Putamen (tissue), 1 donor: ENCODE measurements at places on chromosomes 16 and 17.

DNA sequence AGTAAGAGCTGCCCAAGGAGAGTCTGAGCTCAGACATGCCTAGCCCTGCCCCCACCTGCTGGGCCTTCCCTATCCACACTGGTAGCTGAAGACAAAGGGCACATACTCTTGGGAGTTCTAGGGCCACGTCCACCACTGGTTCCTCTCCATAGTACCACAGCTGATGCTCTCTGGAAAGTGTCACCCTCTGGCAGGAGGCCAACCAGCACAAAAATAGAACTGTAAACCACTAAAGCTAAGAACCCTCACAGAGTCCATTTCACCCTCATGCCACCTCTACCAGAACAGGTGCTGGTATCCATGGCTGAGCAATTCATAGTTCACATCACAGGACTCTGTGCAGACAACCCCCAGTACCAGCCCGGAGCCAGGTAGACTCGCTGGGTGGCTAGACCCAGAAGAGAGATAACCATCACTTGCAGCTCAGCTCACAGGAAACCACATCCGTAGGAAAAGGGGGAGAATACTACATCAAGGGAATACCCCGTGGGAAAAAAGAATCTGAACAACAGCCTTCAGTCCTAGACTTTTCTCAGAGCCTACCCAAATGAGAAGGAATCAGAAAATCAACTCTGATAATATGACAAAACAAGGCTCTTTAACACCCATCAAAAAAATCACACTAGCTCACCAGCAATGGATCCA is 115.3 kb downstream of the CEP112 start:
- DNase-seq, result no peak

DNA sequence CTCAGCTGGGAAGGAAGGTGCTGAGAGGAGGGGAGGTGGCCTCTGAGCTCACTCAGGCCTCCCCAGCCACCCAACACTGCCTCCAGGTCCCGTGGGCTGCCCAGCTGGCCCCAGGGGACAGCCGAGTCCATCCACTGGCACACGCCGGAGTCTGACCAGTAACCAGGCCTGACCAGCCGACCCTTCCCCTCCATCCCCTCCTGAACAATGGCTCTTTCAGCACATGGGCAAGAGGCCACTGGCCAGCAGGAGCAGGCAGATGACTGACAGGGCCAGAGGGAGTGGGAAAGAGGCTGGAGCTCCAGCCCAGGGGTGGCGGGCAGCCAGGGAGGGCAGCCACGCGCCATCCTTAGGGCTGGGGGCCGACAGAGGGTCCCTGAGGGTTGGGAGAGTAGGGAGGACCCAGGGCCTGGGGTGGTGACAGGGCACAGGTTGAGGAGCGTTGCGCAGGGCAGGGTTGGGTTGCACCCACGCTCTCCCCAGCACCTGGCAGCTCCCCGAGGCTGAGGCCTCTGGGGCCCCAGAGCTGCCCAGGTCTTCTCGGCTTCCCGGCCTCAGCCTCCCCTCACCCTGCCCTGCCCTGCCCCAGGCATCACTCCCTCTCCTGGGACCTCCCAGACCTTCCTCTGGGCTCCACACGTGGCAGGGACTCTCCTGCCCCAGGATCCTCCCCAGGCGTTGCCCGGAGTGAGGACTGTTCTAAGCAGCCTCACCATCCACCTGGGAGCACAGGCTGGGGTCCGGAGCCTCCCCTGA is 20.2 kb upstream of the SLC38A10 start:
- DNase-seq, result peak; percentile 44

DNA sequence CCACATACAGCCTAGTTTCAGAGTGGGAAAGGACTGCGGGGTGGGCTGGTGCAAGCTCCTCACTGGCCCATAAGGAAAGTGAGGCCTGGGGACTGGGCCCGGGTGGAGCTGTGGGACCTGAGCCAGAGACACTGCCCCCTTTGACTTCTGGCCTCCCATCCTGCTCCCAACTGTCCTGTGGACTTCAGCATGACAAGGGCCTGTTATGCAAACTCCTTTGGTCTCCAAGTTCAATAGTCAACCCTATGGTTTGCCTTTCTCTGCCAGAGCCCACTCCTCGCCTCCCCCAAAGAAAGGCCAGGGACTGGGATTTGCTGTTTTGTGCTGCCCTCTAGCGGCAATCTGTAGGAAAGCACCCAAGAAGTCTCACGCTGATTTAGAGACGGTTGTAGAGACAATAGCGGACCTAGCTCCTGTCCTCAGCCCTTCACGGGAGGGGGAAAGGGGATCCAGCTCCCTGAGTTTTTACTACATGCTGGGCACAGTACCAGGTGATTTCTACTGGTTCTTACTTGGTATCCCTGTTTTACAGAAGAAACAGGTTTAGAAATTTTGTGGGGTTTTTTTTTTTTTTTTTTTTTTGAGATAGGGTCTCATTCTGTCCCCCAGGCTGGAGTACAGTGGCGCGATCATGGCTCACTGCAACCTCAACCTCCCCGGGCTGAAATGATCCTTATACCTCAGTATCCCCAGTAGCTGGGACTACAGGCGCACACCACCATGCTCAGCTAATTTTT is 1.2 kb upstream of the TLCD3B start:
- DNase-seq, result no peak

DNA sequence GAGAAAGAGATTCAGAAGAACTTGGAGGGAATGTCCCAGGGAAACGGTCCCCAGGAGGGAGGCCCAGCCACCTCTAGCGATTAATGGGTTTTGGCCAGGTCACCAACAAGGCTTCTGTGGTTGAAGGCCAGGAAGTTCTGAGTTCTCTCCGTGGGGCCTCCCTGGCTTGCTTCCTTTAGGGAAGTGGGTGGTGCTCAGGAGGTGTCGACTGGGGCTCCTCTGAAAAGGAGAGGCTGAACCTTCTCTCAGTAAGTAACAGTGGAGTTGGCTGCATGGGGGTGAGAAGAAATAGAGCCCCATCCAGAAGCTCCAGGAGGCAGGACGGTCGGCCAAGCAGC is 77.1 kb upstream of the GSE1 start:
- DNase-seq, result no peak

- no peak for DNase-seq
These were observed 35.3 kb downstream of the ADGRG5 start for GRCh38 chr16:57577691-57578224.

GRCh38 chr16:21263640-21264570 is 14.2 kb downstream of the CRYM start:
- no peak for DNase-seq

DNA sequence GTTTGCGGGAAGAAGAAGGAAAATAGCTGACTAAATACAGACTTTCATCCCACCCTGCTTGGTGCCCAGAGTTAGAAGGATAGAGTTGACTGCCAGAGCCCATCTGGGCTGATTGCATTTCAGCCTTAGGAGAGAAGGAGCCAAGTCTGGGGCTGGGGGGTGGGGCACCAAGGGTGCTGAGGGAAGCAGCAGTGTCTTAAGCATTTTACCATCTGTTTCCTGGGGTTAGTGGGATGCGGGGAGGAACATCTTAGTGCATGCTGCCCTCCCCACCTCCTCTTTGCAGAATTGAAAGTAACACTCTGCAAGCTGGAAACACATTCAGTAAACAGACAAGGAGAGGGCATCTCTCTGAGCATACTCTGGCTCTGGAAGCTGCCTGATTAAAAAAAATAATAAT is 1.5 kb upstream of the ARL5C start:
- DNase-seq, result peak; percentile 47

DNA sequence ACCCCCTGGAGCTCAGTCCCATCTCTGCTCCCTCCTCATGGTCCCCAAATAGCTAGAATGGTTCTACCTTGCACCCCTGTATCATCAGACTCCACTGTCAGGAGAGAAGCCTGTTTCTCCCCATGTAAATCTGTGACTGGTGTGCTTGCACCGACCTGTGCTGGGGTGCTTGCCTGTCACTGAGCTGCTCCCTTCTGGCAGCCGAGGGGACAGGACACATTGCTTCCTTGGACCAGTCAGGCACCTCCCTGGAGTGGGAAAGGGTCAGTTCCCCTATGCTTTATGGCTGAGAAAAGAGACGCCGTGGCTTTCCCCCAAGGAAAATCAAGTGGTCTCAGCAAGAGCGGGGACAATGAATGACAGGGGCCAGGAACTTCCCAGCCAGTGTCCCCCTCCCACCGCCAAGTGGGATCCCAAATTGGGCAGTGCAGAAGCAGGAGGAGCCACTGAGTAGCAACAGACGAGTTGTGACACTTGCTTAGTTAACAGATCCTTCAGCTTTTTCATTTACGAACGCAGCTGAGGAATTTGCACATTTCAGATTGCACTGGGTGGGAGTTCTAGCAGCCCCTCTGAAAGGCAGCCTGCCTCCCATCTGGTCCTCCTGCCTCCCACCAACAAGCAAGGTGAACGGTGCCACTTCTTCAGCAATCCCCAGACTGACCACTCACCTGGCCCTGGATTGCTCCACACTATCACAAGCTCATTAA is 156.4 kb downstream of the KATNIP start:
- DNase-seq, result no peak

DNA sequence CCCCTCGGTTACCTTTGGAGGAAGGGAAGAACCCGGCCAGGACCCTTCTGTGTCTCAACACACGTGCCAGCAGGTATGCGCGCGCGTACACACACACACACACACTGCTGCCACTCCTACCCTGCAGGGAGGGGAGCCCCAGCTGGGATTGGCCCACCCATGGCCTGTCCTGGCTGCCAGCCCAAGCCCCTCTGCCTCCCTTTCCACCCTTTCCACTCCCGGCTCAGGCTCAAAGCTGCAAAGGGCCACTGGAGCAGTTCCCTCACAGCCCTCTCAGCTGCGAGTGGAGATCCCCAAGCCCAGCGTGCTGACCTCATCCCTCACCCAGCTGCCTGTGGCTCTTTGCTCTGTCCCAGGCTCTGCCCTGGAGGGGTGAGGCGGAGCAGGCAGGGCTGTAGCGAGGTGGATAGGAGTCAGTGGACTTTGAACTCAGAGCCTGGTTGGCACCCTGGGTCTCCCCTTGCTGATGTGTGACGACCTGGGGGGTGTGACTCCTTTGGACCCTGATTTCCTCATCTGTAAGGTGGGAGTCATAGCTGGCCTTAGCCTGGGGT is 14.5 kb downstream of the KIF19 start:
- DNase-seq, result peak; percentile 40

DNA sequence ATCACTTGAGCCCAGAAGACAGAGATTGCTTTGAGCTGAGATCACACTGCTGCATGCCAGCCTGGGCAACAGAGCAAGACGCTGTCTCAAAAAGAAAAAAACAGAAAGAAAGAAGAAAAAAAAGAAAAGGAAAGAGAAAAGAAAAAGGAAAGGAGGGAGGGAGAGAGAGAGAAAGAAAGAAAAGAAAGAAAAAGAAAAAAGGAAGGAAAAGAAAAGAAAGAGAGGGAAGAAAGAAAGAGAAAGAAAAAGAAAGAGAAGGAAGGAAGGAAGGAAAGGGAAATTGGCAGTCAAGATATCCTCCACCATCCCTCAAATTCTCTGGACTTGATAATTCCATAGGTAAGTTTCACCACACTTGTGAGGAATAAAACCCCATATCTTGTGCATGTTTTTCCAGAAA is 71.4 kb upstream of the WSB1 start:
- no peak for DNase-seq

GRCh38 chr16:84829168-84829965 is 9.6 kb downstream of the CRISPLD2 start:
- no peak for DNase-seq

GRCh38 chr17:41057547-41057946 is 2.4 kb downstream of the KRTAP2-3 start:
- no peak for DNase-seq

DNA sequence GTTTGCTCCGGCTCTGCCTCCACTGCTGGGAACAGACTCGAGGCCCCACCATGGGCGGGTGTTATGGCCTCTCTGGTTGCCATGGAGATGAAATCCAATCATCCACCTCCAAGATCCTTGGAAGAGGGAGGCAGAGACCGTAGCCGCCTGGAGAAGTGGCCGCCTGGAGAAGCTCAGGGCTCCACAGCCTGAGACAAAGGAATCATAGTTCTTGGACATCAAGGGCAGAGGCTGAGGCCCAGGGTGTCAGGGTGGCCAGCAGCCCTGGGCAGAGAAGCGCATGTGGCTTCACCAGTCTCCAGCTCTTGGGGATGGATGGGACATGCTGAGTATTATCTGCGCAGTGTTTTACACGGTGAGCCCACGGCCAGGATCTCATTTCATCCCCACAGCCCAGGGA is 36.2 kb downstream of the ABR start:
- DNase-seq, result no peak

- DNase-seq, result no peak
These were observed 2.8 kb upstream of the NUBP1 start for GRCh38 chr16:10740845-10741208.

- no peak for DNase-seq
These were observed 13.0 kb upstream of the HOXB9 start for GRCh38 chr17:48639136-48639535.

DNA sequence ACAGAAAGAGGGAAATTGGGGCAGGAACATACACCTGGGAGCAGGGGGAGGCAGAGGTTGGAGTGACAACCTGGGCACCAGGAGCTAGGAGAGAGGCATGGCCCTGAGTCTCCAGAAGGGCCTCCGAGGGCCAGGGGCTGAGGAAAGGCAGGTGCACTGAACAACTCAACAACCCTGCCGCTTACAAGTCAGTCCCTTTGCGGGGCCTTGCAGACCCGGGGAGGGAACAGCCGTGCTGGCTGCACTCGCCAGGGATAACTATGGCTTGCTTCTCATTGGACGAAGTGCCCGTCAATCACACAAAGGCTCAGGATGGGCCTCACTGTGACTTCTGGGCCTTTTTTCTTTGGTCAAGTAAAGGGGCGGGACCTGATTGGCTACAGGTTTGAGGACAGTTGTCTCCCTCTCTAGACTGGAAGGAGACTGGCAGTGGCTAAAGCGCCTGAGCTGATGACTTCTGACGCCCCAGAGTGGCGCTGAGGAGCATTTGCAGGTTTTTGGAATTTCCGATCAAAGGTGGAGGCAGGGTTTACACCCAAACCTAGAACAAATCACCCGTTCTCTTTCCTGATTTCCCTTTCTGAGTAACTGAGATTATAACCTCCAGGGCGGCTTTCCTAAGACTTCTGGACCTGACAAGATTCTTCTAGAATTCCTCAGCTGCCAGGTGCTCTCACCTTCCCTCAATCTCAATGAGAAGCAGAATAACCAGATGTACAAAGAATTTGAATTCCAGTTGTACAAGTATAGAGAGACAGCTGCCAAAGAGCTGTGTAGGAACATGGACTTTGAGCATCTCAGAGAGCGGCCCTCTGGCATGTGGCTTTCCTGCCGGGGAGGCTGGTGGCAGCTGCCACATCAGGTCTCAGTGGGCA is 27.6 kb upstream of the ST6GALNAC2 start:
- DNase-seq, result no peak

GRCh38 chr17:43754947-43755346 is 3.6 kb downstream of the SOST start:
- no peak for DNase-seq

DNA sequence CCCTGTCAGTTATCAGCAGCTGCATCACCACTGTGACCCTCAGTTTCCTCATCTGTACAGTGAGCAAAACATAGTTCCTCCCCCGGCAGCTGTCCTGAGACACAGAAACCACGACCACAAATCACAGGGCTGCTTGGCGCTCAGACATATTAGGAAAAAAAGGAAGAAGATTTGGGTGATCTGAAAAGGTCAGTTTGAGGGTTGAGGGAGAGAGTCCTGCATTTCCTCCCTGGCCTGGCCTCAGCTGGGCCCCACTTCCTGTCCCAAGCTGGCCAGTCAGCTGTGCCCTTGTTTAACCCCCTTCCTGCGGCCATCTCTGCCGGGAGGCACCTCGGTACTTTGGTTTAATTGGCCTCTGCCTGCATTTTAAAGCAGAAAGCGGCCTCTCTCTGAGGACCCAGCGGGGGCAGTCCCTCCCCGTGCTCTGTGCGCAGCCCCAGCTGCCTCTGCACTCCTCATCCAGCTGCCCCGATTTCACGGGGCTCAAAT is 24.0 kb upstream of the CIBAR2 start:
- no peak for DNase-seq
